ENCODE measurements at places on chromosomes 7 and 10.

DNA sequence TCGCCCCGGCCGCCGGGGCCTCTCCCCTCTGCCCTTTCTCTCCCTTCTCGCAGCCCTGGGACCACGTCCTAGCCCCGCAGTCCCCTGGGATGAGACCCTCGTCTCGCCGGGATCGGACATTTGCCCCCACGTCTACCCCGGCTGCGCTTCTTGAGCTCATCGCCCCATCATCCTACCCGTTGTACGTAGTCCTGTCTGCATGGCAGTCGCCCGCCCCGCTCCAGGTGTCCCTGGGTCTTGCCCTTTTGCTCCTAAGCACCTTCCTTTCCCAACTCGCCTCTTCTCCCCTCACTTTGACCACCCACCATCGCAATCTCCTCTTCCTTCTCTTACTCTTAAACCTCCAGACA, 582 bp downstream of the TPST1 start:
- no peaks in the 10 kb centered on the region for H3K4me1 ChIP-seq
- DNase-seq = no peak
- peak overlapping the region; percentile 73 for H3K27ac ChIP-seq

DNA sequence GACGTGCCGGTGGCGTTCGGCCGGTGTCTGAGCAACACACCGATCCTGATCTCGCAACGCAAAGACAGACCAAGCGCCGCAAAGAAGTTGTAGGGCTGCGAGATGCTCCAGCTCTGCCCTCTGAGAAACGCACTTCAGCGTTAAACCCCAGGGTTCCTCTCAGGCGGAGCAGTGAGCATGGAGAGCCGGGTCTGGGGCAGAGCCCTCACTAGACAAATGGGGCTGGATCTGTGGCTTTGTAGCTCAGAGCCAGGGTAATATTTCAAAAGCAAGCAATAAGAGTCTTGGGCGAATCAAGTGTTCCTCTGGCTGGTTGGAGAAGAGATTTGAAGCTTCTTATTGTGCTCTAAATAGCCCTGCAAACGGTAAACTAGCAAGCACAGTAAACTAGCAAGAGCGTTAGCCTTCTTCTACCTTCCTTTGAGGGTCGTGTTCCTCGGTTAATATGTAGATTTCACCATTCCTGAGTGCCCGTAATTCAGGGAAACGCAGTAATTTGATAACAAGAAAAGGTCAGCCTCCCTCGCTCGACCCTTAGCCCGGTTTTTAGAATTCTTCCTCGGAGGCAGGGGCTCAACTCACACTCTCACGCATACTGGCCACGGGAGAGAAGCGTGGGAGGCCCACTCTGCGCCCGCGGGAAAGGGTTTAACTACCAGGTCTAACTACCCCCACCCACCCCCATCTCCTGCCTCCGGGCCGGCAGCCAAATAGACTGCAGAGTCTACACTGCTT, 6.7 kb downstream of the SKAP2 start:
- H3K4me3 ChIP-seq = peak overlapping the region; percentile 32
- DNase-seq = no peak
- no peaks in the 10 kb centered on the region for H3K4me1 ChIP-seq
- no peaks in the 10 kb centered on the region for H3K36me3 ChIP-seq

- H3K4me3 ChIP-seq = no peak overlapping the region
- no peaks in the 10 kb centered on the region for H3K27me3 ChIP-seq
- peaks cover 8% of the 10 kb centered on the region for H3K36me3 ChIP-seq
- peak; percentile 16 for DNase-seq
- no peak overlapping the region for H3K27ac ChIP-seq
- H3K4me1 ChIP-seq = no peaks in the 10 kb centered on the region
Measured at GRCh38 chr10:132326925-132327324, 5.1 kb upstream of the LRRC27 start.

DNA sequence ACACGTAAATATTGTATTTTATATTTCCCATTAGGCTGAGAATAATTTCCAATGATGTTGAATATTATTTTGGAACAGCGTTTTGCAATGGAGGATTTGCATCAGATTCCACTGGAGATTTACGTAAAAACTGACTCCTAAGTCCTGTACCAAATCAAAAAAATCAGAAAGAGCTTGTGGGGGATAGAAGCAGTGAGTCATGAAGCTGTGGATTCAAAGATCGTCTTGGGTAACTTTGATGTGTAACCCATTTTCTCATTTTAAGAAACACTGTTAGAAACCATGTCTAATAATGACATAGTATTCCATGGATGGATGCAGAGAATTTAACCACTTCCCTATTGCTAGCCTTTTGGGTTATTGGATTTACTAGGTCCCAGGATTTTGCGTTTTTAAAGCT, 158.6 kb downstream of the INHBA start:
- no peaks in the 10 kb centered on the region for H3K27me3 ChIP-seq
- H3K4me1 ChIP-seq = no peaks in the 10 kb centered on the region
- H3K27ac ChIP-seq = no peak overlapping the region
- no peak for DNase-seq

DNA sequence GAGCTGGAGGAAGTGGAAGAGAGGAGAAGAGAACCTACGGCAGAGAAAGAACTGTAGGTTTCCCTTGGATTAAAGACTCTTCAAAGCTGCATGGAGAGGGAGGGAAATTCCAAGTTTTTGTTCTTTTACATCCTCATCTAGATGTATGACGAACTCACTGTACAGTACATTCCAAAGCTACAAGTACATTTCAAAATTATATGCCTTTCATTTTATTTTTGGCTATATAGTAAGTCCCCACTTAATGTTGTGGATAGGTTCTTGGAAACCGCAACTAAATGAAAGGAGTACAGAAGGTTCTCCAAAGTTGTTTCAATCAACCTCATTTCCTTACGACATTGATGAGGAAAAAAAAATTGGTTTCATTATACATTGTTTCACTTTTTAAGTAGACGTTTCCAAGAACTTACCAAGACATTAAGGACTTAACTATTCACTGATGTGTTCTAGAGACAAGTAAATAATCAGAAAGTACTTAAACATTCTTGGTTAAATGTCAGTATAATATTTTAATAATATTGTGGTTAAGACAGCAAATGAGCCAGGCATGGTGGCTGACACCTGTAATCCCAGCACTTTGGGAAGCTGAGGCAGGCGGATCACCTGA, 16.1 kb upstream of the JMJD1C start:
- H3K4me3 ChIP-seq = no peak overlapping the region
- no peaks in the 10 kb centered on the region for H3K36me3 ChIP-seq
- H3K4me1 ChIP-seq = peaks cover 22% of the 10 kb centered on the region
- H3K27ac ChIP-seq = no peak overlapping the region
- DNase-seq = no peak

DNA sequence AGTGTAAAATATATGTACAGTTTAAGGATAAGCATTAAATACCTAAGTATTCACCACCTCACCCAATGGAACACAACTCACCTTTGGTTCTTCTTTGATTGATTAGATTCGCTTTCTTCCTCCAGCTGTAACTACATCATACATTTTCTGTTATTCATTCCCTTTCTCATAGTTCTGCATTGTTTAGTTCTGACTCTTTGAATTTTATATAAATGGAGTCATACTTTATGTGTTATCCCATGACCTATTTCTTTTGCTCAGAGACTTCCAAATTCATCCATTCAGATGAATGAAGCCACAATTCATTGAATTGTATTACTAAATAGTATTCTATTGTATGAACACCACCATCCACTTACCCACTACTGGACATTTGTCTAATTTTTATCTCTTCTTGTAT, 12.3 kb downstream of the THNSL1 start:
- no peaks in the 10 kb centered on the region for H3K36me3 ChIP-seq
- no peak overlapping the region for H3K4me3 ChIP-seq
- peaks cover 4% of the 10 kb centered on the region for H3K4me1 ChIP-seq

- DNase-seq = no peak
- no peaks in the 10 kb centered on the region for H3K36me3 ChIP-seq
- no peaks in the 10 kb centered on the region for H3K27me3 ChIP-seq
- H3K4me1 ChIP-seq = peaks cover 66% of the 10 kb centered on the region
Measured at GRCh38 chr7:120169996-120170783, 102.8 kb upstream of the KCND2 start.

DNA sequence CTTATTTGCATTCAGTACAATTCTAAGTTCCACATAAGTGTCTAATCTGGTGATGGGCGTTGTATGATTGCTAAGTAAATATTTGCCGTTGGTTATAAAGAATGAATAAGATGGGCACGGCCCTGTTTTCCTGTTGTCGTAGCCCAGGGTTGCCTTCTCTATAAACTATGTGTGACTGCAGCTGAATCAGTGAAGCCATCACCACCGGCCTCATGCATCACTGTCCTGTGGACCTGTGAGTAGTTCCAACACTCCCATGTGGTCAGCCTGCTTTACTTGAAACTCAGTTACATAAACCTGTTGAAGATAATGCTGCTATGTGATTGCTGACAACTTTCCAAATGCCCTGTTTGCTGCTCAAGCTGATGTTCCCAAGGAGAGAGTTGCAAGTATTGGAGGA, 21.6 kb upstream of the KLF6 start:
- no peaks in the 10 kb centered on the region for H3K36me3 ChIP-seq
- no peaks in the 10 kb centered on the region for H3K27me3 ChIP-seq
- H3K4me1 ChIP-seq = peaks cover 23% of the 10 kb centered on the region
- peak overlapping the region; percentile 84 for H3K27ac ChIP-seq
- no peak for DNase-seq
- H3K4me3 ChIP-seq = no peak overlapping the region

GRCh38 chr10:130411496-130412085, 275.4 kb downstream of the GLRX3 start:
- no peaks in the 10 kb centered on the region for H3K36me3 ChIP-seq
- no peak for DNase-seq
- no peaks in the 10 kb centered on the region for H3K4me1 ChIP-seq
- H3K4me3 ChIP-seq = no peak overlapping the region
- no peak overlapping the region for H3K27ac ChIP-seq

DNA sequence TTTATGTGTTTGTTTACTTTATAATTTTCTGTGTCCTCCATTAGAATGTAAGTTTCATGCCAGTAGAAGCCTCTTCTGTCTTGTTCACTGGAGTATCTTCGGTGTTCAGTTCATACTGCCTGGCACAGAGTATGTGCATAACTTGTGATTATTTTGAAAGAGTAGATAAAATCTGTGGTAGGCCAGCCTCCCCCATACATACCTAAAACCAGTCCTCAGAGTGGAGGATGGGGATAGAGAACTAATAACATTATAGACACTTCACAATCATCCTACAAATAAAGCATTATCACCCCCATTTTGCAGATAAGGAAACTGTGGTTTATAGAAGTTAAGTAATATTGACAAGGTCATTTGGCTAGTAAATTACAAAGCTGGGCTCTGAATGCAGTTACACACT, 28.0 kb downstream of the VIM start:
- H3K27me3 ChIP-seq = no peaks in the 10 kb centered on the region
- no peak for DNase-seq
- no peaks in the 10 kb centered on the region for H3K36me3 ChIP-seq

DNA sequence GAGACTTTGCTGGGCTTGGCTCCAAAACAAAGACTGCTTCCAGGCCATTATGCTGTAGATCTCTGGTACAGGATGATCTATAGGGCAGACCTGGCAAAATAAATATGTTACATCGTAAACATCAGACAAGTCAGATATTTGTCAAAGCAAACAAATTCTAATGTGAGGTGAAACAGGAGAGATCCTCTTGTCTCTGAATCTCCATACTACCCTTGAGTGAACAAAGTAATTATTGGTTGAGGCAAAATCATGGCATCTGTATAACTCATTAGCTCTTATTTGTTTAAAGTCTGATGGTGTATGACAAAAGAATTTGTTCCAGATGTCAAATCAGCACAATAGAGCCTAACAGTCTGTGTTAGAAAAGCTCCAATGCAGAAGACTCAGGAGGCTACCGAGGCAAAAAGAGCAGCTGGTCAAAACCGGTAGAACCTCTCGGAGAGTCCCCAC, 1291.5 kb downstream of the TYW1 start:
- H3K27ac ChIP-seq = no peak overlapping the region
- no peak for DNase-seq
- no peaks in the 10 kb centered on the region for H3K36me3 ChIP-seq
- H3K4me3 ChIP-seq = no peak overlapping the region
- H3K4me1 ChIP-seq = no peaks in the 10 kb centered on the region

DNA sequence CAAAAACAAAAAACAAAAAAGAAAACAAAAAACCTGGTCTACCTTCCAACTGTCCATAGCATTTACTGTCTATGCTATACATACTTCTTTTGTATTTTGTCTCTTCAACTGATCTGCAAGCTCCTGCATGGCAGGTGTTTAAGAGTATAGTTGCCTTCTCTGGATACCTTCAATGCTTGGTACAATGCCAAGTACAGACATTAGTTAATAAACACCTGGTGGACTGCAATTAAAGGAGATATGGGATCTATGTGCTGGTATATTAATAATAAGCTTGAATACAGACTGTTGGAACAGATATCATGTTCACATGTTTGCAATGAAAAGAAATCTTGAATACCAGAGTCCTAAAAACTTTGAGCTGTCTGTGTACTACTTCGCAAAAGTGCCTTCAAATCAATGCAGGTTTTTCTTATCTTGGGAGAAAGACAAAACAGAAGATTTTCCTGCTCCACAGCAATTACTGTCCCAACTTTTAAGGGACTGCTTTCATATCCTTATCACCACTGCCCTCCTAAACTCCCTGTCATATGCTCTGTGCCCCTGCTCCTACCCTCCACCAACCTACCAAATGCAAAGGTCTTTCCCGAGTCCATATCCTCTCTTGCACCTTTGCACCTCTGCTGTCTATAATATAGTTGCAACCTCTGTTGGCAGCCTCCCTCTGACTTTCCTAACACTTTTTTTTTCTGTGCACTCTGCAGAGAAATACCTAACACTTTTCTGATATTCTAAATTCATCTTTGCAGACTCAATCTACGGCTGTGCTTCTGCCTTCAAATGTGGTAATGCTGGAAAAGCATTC, 85.1 kb downstream of the DNMBP start:
- no peak overlapping the region for H3K27ac ChIP-seq
- DNase-seq = no peak
- H3K4me3 ChIP-seq = no peak overlapping the region
- H3K27me3 ChIP-seq = no peaks in the 10 kb centered on the region

DNA sequence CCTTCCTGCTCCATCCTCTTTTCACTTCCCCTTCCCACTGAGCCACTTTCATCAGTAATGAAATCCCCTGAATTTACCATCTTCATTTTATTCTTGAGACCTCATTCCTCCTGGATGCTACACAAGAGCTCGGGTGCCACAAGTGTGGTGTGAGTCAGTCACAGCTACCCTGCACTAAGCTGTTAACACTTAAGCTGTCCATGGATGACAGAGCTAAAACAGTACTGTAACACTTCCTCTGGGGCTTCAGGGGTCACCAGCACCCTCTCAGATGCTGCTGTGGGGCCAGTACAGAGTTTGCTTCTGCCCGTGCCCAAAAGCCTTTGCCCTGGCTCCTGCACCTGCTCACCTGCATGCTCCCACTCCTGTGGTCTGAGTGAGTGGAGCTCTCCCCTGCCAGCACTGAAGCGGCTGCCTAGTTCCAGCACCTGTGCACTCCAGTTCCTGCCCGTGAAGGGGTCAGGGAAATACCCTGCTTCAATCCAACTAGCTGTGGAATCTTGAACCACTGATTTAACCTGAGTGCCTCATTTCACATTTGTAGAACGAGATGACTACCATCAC, 71.9 kb downstream of the POT1 start:
- H3K27ac ChIP-seq = no peak overlapping the region
- H3K36me3 ChIP-seq = peaks cover 4% of the 10 kb centered on the region
- H3K27me3 ChIP-seq = no peaks in the 10 kb centered on the region
- no peak for DNase-seq

All from tibial artery (tissue), 4 donors.